ENCODE measurements at places on chromosomes 12 and 14. TPM values are rescaled to one million over a fixed set of nuclear protein-coding genes. Genes with fewer than 3 reads are reported as not detected.

- DNase-seq = no peak
- no peak overlapping the region for H3K4me3 ChIP-seq
- no peak overlapping the region for H3K27ac ChIP-seq
- H3K4me1 ChIP-seq = no peaks in the 10 kb centered on the region
These were observed 12.3 kb upstream of the SLC35E3 start for GRCh38 chr12:68733661-68734071.

The SPPL3 gene
- 32.1 TPM for total RNA-seq

The NID2 gene
- total RNA-seq = 40.4 TPM

DNA sequence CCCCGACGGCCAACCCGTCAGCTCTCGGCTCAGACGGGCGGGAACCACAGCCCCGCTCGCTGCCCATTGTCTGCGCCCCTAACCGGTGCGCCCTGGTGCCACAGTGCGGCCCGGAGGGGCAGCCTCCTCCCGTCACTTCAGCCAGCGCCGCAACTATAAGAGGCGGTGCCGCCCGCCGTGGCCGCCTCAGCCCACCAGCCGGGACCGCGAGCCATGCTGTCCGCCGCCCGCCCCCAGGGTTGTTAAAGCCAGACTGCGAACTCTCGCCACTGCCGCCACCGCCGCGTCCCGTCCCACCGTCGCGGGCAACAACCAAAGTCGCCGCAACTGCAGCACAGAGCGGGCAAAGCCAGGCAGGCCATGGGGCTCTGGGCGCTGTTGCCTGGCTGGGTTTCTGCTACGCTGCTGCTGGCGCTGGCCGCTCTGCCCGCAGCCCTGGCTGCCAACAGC, at the start of gene WNT1:
Gene WNT1 (plus strand): TSS at position 32 of the 450 bp plus-strand sequence. CDS start 329 bp downstream, at position 361.
- H3K27me3 ChIP-seq = peaks cover 79% of the 10 kb centered on the region
- peaks cover 40% of the 10 kb centered on the region for H3K4me1 ChIP-seq
- no peak for DNase-seq
- no peak within 1 kb of the TSS for H3K27ac ChIP-seq
- no peaks in the 10 kb centered on the region for H3K36me3 ChIP-seq

The GLT8D2 gene
- 10.4 TPM for total RNA-seq

DNA sequence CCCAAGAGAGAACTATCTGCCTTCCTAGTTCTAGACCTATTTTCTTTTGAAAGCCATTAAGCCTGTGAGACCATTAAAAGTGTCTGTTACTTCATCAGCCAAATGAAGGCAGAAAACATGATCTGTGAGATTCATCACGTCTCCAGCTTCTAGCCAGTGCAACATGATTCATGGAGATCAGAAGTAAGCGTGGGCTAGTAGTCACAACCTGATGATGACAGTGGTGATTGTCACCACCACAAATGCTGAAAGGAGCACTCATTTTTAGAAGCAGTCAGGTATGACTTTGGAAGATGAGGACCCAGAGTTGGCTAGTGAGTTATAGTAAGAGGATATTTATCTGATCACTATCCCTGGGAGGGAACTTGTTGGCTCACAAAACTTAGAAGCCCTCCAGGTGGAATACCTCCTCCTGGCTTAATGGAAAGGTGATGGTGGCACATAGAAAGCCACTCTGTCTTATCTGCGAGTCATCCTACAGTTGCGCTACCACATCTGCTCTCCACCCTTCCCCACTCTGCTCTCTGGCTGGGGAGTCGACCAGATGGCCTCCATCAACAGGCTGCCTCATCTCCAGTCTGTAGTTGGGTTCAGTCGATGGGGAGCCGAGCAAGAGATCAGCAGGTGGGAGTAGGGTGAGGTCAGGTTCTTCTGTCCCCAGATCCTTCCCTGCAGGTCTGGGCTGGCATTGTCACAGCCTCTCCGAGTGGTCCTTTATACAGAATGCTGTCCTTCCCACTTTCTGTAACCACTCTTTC, 317.6 kb upstream of the FKBP4 start:
- H3K4me1 ChIP-seq = no peaks in the 10 kb centered on the region
- no peaks in the 10 kb centered on the region for H3K27me3 ChIP-seq
- no peak overlapping the region for H3K4me3 ChIP-seq
- no peak overlapping the region for H3K27ac ChIP-seq
- no peak for DNase-seq
